ENCODE measurements at places on chromosomes 16 and 17.
A peak's percentile ranks its signal among the peaks of the same experiment; 100 is the strongest.

DNA sequence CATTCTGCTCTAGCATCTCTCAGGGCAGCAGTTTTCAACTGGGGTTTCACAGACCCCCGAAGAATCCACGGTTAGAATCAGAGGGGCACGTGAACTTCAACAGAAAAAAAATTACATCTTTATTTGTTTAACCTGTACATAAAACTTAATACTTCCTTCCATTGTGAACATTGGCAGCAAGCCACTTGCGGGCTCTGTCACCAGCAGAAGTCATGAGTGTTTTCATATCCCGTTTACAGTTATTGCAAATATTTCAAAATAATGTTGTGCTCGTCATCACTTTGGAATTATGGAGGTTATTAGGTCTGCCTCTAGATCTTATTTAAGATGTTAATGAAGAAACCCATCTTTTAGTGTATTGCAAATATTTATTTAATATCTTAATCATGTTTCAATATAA, 109.8 kb downstream of the SDR42E1 start:
- no peak for DNase-seq

GRCh38 chr17:56812901-56813388, 20.8 kb downstream of the C17orf67 start:
- DNase-seq: no peak

DNA sequence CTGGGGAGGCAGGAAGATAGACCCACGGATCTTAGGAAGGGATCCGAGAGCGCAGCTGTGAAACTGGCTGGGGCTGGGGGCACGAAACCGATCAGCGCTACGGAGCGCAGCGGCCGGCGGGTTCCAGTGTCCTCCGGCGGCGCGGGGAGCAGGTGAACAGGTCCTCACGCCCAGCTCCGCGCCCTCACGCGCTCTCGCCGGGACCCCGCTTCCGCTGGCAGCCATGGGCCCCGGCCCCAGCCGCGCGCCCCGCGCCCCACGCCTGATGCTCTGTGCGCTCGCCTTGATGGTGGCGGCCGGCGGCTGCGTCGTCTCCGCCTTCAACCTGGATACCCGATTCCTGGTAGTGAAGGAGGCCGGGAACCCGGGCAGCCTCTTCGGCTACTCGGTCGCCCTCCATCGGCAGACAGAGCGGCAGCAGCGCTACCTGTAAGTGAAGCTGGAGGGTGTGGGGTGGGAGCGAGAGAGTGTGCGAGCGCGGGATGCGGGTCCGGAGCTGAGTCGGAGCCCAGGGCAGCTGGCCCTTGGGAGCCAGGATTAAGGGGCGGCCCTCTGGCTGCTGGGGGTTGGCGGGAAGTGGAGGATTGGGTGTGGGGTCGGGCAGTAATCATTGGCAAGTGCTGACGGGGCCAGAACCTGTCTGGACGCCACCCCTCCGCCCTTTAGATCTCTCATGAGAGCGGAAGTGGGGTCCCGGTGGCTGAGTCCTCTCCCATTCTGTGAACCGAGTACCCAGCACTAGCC, 479 bp downstream of the ITGA3 start:
- DNase-seq: peak; percentile 70

DNA sequence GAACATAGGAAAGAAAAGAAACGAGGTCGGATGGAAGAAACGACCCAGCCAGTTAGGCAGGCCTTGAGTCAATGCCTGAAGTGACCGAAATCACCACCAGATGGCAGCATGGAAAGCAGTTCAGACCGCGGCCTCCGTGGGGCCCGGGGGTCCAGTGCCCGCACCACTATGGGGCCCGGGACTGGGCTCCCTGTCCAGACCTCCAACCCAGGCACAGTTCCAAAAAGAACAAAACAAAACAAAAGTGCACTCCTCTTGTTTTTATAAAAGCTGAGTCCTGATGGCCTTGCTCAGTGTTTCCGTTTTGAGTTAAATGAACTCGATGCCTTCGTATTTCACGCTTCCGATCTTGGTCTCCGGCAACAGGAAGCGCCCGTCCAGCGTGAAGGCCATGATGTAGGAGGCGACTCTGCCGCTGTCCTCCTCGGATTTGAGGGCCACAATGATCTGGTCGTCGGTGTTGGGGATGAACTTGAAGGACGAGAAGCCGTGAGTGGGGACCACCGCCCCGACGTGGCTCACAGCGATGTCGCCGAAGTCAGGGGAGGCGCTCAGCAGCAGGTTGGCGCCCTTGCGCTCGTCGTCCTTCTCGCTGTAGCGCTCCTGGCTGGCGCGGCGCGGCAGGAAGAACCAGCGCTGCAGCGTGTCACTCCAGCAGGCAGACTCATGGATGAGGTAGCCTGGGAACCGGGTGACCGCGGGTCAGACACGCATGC, 13.7 kb upstream of the LGALS3BP start:
- DNase-seq: peak; percentile 48

- DNase-seq: no peak
Measured at GRCh38 chr17:43599835-43600234, 53.7 kb upstream of the ETV4 start.

DNA sequence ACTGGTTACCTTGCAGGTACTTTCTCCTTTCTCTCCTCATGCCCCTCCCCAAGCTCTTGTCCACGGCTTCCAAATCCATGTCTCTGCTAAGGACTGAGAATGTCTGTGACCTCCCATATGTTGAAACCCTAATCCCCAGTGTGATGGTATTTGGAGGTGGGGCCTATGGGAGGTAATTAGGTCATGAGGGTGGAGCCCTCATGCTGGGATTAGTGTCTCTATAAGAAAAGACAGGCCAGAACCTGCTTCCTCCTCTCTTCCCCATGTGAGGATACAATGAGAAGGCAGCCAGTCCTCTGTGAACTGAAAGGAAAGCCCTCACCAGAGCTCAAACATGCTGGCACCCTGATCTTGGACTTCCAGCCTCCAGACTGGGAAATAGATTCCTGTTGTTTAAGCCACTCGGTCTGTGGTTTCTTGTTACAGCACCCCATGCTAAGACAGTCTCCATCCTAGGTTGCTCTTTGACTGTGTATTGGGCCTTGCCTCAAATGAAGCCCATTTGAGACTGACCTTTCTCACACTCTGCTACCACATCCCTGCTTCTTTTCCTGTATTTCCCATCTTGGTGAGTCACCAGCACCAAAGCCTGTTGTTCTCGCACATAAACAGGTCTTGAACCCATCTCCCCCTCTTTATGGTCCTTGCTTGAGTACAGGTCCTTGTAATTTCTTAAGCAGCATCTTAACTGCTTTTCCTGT, 135.0 kb downstream of the CDK5R1 start:
- no peak for DNase-seq

- DNase-seq: no peak
Measured at GRCh38 chr17:40092581-40092980, 7.8 kb downstream of the NR1D1 start.

DNA sequence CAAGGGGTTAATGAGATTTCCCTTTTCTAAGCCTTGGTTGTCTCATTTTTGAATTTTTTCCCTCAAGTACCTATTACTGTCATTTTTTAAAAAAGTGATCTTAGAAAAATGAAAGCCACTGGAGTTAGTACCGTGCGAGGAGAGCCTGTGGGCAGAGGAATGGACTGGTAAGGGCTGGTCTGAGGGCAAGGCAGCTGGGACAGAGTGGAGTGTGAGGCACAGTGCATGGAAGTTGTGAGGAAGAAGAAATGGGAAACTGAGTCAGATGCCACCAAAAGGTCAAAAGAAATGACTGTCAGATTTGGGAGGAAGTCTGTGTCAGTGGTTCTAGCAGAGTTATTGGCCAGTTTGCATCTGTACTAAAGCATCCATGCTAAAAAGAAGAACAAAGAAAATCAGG, 8.2 kb downstream of the RASD1 start:
- no peak for DNase-seq

- no peak for DNase-seq
Measured at GRCh38 chr16:19701091-19701490, 16.9 kb downstream of the KNOP1 start.

- no peak for DNase-seq
Measured at GRCh38 chr16:23690771-23691482, 12.2 kb downstream of the PLK1 start.

All from activated CD4-positive, alpha-beta T cell treated with anti-CD3 and anti-CD28 coated beads, Interleukin-2, amount 50 U/mL, for 16 hours (primary cell).